ENCODE measurements at places on chromosomes 2 and 18.
A peak's percentile ranks its signal among the peaks of the same experiment; 100 is the strongest.

GRCh38 chr2:215238485-215239098 is 73.3 kb upstream of the ATIC start:
- DNase-seq = no peak

GRCh38 chr2:54559593-54560145 is 103.5 kb downstream of the SPTBN1 start:
- peak; percentile 34 for DNase-seq

GRCh38 chr2:151159109-151159662 is 102.5 kb downstream of the RBM43 start:
- no peak for DNase-seq

DNA sequence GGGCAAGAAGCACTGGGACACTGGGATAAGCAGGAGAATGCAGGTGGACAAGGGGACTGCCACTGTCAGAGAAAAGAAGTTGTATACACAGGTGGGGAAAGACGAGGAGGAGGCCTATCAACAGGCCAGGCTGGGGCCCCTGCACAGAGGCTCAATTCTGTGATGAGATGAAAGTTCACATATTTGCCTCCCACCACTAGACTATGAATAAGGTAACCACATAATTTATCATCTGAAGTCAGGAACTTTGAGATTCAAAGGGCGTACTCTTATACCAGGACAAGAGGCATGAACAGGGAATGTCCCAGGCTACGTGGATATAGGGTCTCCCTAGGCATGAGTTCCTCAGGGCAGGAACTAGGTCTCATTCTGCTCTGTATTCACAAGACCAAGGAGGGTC is 34.2 kb downstream of the RNU4ATAC start:
- no peak for DNase-seq

DNA sequence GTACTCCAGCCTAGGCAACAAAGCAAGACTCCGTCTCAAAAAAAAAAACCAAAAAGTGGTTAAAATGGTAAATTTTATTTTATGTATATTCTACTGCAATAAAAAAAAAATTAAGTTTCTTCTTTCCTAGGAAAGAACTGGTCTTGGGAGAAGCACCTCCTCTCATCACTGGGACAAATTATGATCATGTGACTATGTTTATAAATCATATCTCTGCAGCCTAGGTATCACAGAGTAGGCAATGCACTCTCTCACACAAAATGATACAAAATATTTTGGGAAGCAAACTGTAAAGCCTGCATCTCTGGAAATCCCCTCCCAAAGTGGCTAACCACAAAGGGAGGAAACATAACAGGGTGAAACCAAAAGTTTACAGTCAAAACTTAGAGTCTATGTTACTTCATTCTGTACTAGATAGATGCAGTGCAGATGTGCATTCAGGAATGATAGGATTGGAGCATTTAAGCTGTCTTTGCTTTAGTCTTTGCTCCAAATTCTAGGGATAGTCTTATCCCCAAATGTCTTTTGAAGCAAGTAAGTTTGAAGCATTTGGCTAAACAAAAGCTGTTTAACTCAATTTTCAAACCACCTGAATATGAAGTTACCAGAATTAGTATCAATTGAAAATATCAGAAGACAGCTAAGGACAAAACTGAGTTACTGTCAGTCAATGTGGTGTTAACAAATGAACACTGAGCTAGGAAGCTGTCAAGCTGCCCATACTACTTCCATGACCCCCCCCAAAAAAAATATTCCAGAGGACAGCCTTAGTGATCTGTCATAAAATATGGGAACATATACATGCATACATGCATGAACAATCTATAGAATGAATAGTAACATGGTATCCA is 21.1 kb upstream of the MALT1 start:
- DNase-seq = peak; percentile 63

DNA sequence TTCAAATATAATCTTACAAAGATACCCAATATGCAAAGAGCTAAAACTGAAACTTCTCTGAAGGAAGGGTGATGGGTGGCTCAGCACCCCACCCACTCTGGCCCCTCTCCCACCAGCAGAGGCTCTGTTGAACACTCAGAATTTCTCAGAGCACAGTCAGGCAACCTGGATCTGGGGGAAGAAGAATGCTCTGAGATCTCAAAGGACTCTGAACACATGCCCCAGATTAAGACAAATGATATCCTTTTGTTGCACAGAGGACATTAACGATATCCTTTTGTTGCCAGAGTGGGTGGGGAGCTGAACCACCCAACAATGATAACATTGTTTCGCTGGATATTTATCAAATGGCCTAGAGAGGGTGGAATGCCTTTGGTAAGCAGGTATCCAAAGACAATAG is 104.8 kb downstream of the LBH start:
- DNase-seq = no peak
